ENCODE measurements at places on chromosomes 13 and 19.
A peak's percentile ranks its signal among the peaks of the same experiment; 100 is the strongest.

DNA sequence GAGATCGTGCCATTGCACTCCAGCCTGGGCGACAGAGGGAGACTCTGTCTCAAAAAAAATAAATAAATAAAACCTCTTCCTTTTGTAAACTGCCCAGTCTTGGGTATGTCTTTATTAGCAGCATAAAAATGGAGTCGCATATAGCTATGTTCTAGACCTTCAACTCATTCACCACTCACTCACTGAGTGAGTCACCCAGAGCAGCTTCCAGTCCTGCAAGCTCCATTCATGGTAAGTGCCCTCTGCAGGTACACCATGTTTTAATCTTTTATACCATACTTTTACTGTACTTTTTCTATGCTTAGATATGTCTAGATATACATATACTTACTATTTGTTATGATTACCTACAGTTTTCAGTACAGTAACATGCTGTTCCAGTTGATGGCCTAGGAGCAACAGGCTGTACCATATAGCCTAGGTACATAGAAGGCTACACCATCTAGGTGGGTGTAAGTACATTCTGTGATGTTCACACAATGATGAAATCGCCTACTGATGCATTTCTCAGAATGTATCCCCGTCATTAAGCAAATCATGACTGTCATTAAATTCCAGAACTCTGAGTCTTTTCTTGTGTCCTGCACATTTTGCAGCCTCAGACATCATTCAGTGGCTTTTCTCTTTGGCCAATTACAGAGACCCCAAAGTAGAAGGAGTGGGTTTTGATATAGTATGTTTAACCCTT is 13.7 kb upstream of the FARP1 start:
- no peak for DNase-seq

- DNase-seq = no peak
These were observed 89.5 kb downstream of the DGKH start for GRCh38 chr13:42137856-42138537.

DNA sequence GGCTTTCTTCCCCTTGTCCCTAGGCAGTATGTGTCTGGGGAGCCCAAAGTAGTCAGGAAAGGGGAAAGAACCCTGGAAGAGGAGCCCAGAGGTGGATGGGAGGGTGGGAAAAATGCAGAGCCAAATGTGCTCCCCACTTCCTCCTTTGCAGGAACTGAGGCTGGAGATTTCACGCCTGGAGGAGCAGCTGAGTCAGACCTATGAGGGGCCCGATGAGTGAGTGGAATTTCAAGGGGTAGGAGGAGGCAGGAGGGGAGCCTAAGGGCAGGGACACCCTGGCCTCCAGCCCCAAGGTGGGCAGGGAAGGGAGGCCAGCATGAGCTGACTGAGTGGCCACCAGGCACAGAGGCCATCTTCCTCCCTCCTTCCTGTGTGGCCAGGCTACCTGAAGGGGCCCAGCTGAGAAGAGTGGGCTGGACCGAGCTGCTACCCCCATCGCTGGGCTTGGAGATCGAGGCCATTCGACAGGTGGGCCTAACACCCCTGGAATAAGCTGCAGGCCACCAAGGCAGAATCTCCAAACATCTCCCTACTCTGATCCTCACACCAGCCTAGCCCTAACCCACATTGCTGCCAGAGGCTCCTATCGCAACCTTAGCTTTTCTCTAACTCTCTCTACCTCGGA is 14.3 kb downstream of the PTH2 start:
- DNase-seq = no peak

- no peak for DNase-seq
These were observed 125.2 kb downstream of the LACC1 start for GRCh38 chr13:44004878-44005277.

GRCh38 chr19:43799502-43800142 is 2.6 kb downstream of the LYPD5 start:
- no peak for DNase-seq

DNA sequence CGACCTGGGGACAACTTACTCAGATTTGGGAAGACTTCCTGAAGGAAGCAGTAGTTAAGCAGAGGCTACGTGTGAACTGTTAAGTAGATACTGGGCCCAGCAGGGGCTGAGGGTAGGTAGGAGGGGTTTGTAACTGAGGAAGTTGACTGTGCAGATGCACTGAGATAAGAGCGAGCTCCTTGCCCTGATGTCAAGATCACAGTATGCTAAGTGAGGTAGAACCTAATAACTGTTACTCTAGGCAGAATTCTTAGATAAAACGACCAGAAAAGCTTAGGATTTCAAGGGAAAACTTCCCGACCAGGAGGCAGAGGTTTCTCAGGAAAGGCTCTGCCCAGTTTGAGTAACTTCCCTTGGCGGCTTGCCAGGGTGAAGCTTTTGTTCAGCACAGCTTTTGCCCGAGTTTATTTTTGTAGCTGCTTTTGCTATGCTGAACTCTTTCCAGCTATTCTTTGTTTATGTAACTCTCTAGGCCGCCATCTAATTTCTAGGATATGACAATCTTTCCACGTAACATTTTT is 632.1 kb downstream of the DIAPH3 start:
- DNase-seq = peak; percentile 64

DNA sequence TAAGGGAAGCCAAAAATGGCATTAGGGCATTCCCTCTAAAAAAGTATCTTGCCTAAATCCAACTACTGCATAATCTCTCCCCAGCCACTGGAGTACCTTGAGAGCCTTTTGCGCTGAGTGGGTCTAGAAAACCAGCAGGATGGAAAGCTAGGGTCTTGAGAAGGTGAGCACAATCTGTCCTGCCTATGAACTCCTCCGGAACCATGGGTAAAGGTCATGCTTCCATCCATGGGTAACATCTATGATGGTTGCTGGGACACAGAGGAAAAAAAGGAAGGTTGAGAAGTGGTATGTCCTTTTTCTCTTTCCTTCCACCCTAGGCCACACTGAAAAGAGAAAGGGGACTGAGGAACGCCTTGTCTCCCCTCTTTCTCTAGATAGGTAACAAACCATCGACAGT is 52.4 kb downstream of the ZNF676 start:
- no peak for DNase-seq

- no peak for DNase-seq
These were observed 26.5 kb upstream of the C13orf46 start for GRCh38 chr13:114000151-114001040.

GRCh38 chr19:19460258-19460731 is 54.8 kb downstream of the GATAD2A start:
- DNase-seq = no peak

- DNase-seq = no peak
These were observed 7.5 kb upstream of the ATP8B3 start for GRCh38 chr19:1819341-1820255.

- DNase-seq = no peak
These were observed 6.8 kb upstream of the DPRX start for GRCh38 chr19:53624771-53625545.

DNA sequence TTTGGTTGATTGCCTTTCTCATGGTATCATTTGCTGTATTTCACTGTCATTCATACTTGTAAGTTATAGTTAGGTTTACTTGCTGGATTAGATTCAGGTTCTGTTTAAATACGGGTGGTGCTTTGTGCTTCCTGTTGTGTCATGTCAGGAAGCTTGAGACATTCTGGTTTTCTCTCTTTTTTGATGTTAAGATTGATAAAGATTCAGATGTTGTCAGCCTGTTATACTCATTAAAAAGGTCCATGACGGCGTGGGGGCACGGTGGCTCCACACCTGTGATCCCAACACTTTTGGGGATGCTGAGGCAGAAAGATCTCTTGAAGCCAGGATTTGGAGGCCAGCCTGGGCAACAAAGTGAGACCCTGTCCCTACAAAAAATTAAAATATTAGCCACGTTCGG is 45.7 kb downstream of the NAA16 start:
- DNase-seq = no peak

GRCh38 chr13:44801990-44802389 is 187.3 kb downstream of the NUFIP1 start:
- no peak for DNase-seq

DNA sequence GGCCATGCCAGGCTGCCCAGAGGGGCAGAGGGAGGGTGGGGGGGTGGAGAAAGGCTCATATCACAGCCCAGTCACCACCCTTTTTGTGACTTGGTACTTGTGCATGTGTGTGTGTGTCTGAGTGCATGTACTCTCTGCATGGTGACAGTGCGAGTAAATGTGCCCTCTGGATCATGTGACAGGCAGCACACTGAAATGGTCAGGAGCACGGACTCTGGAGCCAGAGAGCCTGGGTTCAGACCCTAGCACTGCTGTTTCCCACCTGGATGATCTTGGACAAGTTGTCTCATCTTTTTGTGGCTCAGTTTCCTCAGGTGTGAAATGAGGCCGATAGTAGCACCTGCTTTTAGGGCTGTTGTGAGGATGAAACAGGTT is 2.0 kb downstream of the CIC start:
- DNase-seq = no peak

DNA sequence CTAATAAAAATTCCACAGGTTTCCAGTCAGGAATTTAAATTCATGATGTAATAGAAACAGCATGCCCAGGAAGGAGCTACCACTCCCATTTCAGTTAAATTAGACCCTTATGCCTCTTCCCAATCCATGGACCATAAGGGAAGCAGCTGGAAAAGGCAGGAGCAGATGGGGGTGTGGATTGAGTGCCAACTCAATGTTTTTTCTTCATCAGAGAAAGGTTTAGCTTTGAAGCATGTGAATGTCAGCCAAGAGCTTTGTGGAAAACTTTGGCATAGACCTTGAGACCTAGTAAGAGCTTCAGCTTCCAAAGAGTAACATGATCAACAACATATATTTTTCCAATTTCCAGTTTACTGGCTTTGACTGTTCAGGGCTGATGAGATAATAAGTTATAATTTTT is 2139.9 kb downstream of the PCDH9 start:
- no peak for DNase-seq

DNA sequence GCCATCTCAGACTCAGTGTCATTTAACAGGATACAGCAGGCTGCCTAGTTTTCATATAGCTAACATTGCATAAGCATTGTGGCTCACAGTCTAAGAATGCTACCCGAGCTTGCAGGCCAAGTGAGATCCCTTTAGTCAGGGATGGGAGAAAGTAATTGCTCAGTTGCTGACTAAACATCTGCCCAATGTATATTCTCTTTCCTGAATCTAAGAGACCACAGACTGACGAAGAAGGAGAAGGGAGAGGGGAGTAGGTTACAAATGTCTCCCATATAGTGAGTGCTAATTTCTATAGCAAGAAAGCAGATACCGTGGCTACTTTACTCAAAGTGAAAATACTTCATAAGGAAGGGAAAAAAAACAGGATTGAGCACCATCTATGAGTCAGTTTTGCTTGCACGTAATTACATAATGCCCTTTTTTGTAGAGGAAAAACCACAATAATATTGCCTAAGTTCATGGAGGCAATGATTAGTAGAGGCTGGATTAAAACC is 453.9 kb downstream of the COG6 start:
- DNase-seq = no peak

- no peak for DNase-seq
These were observed 7.6 kb downstream of the ACTL9 start for GRCh38 chr19:8690753-8691539.

DNA sequence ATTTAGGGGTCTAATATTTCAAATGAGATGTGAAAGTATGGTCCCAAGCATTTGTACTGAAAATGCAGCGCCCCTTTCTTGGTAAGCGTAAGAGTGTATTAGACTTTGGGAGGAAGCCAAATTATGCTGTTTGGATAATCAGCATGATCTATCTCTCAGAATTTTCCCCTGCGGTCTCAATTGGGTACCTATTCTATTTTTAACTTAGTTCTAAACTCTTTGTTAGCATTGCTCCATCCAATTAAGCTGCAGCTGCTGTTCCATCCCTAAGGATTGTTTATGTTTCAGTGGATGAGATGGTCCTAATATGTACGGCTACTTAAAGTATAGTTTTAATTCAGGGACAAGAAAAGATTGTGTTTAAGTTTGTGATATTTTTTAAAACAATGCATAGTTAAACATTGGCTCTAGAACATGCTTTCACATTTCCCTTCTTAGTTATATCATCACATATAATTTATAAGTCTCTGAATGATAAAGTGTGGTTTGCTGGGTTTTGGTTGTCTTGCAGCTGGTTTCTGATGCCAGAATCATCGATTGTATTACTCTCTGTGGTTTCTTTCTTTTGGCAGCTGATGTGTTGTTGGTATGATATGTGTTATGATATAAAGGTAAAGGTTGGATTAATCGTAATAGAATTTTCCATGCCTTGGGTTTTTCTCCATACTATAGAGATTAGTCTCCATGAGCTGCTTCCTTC is 15.0 kb downstream of the POLR1D start:
- DNase-seq = no peak

DNA sequence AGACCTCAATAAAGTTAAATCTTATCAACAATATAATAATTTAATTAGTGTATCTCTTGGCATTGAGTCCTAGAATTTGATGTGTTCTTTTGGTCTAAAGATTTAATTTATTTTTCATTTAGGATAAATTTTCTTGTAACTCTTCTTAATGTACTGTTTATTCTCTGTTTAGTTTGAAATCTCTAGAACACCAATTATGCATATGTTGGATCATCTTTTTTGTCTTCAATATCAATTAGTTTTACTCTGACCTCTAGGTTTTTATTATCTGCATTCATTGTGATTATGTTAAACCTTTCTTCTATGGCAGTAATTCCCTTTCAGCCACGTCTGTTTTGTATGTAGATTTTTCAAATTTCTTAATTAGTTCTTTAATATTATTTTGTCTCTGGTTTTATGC is 93.8 kb upstream of the ARHGEF7 start:
- no peak for DNase-seq

DNA sequence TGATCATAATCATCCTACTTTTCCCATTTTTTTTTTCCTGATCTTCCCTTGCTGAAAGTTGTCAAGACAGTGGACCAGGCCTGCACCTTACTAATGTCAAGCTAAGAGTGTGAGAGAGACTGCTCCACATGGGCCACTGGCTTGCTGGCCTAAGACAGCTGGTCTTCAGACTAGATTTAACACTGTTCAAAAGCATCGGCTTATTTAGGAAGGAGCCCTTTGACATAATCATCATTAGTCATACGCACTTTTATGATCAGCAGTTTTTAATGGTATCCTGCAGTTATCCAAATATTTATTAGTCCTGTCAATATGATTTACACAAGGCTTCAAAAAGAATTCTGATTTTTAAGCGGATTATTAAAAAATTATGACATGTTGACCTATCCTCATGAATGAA is 270.6 kb downstream of the DNAJC15 start:
- no peak for DNase-seq

DNA sequence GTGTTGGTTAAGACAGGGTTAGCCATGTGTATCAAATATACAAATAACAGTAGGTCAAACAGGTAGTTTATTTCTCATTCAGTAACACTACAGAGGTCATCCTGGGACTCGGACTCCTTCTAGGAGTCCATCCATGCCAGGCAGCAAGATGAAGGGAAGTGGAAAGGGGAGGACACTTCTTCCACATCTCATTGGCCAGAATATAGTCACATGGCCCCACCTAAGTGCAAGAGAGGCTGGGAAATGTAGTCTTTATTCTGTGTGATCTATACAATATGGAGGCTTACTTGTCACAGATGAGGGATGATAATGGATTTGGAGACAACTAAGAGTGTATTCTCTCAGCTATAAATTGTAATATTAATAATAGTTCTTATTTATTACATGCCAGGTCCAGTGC is 31.1 kb downstream of the RDH8 start:
- no peak for DNase-seq

GRCh38 chr13:28533125-28533436 is 38.2 kb upstream of the FLT1 start:
- no peak for DNase-seq
